CD8-positive, alpha-beta T cell (primary cell): ENCODE measurements at places on chromosomes 16 and 17. TPM values are rescaled to one million over a fixed set of nuclear protein-coding genes. Genes with fewer than 3 reads are reported as not detected.

SNX20 gene
- total RNA-seq: 18.6 TPM

CNTNAP1 gene
- total RNA-seq: 1.1 TPM

AANAT gene
- total RNA-seq: not detected

KRT20 gene
- not detected for total RNA-seq

ARHGDIG gene
- total RNA-seq: not detected

NTHL1 gene
- 1.7 TPM for total RNA-seq

HOXB8 gene
- total RNA-seq: not detected

DNA sequence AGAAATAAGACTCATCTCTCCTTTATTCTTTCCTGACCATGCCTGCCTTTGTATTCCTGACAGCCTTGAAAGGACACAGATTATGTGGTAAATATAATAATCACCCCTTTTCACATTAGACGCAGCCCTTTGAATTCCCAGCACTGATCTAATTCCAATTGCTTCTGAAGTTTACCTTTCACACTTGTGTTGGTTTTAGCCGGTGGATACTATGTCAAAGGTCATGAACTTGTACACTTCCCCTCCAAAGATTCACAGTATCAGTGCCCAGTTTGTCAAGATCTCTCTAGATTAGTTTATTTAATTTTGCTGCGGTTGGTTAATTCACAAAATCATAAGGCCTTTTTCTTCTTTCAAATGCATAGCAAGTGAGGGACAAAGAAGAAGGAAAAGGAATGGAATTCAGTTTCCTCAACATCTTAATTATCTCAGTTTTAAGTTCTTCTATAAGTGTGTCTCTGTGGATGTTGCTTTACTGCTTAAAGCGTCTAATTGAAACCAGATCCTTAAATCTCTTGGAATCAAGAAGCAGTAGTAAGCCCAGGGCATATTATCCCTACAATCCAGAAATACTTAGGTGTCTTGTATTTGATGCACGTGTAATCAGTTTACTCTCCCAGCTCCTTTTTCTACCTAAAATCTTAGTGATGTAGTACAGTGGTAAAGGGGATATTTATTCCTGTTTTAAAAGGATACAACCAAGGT is 174.3 kb upstream of the TBX2 start:
- DNase-seq: no peak

GRCh38 chr17:36879027-36879426 is 58.2 kb upstream of the LHX1 start:
- no peak for DNase-seq

DNA sequence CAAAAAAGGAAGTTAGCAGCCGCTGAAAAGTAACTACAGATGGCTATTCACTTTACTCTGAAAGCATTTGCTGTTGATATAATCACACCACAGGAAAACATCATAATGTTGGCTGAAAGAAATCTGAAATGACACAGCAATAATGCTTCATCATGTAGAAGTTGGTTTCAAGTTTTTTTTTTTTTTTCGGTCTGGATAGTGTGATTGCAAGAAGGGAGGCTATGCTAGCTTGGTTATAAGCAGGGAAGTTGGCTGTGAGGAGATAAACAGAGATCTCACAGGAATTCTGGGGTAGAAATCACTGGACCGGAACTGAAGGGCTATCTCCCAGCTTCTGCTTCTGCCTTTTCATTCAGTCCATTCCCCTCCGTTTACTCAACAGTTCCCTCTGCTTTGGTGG is 57.9 kb downstream of the MYO1D start:
- no peak for DNase-seq

GRCh38 chr16:12674071-12674470 is 129.6 kb downstream of the CPPED1 start:
- no peak for DNase-seq

GRCh38 chr17:80080081-80080480 is 21.3 kb upstream of the GAA start:
- no peak for DNase-seq

- no peak for DNase-seq
Observed at GRCh38 chr17:41865596-41865893, 322 bp upstream of the KLHL11 start.

DNA sequence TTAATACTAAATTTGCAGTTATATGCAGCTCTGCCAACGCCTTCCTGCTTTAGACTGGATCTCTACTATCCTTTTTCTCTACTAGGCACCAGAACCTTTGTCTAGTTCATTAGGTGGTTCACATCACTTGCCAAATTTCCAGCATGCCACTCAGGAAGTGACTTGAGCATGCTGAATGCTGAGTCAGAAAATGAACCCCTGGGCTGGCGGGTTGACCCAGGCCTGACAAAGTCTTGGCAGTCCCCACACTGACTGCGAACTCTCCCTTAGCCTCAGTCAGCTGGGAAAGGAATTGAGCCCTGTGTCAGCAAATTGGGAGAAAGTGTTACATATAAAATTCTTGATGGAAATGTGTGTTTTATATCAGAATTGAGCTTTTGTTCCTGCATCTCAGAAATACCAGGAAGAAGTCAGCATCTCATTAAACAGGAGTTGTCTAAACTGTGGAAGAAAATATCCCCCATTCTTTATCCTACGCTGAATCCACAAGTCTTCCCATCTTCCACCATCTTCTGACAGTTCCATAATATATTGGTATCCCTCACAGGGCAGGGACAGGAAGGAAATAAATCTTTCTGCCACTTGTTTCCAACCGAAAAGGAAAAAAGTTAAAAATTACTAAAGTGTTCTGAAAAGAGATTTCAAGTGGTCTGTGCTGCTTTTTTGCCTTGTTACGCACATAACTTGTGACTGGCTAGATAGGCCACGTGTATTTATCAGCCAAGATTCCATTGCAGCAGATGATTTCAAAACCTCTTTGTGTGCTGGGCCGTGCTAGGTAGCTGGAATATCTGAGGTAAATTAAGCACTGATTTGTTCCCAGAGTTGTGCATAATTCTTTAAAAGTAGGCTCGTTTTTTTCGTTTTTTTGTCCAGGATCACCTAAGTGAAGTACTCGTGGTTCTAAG is 16.7 kb upstream of the SLC12A3 start:
- no peak for DNase-seq

GRCh38 chr16:89024546-89025060 is 47.6 kb upstream of the CBFA2T3 start:
- DNase-seq: no peak
